ENCODE measurements at places on chromosomes 16 and 17.

GRCh38 chr17:10879190-10879836 lies 41.4 kb upstream of the PIRT start:
- no peak for DNase-seq

GRCh38 chr17:63162406-63163157 lies 196.5 kb downstream of the TANC2 start:
- no peak for DNase-seq

- DNase-seq = no peak
These were observed 27.1 kb downstream of the PRSS54 start for GRCh38 chr16:58267524-58268243.

GRCh38 chr17:78226055-78226758 lies 5.2 kb upstream of the TMEM235 start:
- DNase-seq = no peak

DNA sequence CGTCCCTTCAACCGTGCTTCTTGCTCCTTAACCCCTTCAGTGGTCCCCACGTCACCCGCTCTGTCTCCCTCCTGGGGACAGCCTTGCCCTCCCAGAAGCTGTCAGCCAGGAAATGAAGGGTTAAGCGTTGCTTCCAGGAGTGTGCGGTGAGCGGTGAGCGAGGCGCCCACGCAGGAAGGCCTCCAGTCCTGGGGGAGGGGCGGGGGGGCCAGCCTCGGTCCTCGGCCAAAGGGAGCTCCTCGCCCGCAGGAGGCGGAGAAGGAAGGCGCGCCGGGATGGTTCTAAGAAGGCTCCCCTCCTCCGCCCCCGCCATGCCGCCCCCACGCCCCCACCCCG lies 2.3 kb downstream of the RBFOX3 start:
- DNase-seq = no peak

- DNase-seq = no peak
These were observed 40.7 kb upstream of the SLC38A10 start for GRCh38 chr17:81335773-81336157.

Measured in stimulated activated CD8-positive, alpha-beta memory T cell treated with anti-CD3 and anti-CD28 coated beads, Interleukin-4, amount 100 ng/mL, for 4 hours (primary cell).